ENCODE measurements at places on chromosomes 2 and 18. TPM values are rescaled to one million over a fixed set of nuclear protein-coding genes. Genes with fewer than 3 reads are reported as not detected.

DNA sequence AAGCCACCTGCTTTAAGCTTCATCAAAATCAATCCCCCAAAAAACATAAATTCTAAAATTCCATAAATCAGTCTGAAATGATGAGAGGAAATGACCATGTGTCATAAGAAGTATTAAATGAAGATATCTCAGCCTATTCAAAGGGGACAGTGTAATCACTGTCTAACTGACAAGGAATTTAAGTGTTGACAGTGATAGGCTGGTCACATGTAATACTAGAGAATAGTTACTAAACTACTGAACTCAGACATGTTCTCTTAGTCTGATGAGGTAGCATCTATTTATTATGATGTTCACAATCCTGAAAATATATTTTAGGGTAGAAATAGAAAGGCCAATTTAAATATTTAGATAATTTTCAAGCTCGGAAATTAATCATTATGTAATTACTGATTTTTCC lies 216.1 kb downstream of the L3MBTL4 start:
- DNase-seq = no peak

DNA sequence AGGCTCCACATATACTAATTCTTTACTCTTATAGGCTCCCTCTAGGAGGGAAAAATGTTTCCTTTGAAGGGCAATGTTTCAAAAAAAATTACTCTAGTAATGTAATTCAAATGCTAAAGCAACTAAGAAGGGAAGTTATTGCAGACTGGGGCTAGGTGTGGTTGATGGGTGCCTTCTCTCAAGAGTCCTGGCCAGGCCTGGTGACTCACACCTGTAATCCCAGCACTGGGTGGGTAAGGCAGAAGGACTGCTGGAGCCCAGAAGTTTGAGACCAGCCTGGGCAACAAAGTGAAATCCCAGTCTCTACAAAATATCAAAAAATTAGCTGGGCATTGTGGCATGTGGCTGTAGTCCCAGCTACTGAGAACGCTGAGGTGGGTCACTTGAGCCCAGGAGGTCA lies 31.2 kb upstream of the CDKL4 start:
- DNase-seq = no peak

DNA sequence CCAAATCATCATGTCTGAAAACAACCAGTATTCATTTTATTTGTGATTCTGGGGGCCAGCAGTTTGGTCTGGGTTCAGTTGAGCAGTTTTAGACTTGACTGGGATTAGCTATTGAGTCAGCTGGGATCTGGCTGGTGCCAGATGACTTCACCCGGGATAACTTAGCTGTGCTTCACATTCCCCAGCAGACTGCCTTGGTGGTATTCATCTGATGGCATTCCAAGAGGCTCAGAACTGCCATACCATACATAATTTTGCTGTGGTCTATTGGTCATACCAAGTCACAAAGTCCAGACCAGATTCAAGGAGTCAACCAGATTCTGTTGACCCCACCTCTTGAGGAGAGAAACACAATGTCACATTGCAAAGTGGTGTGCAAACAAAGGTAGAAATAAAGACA lies 7.8 kb upstream of the FSHR start:
- no peak for DNase-seq

DNA sequence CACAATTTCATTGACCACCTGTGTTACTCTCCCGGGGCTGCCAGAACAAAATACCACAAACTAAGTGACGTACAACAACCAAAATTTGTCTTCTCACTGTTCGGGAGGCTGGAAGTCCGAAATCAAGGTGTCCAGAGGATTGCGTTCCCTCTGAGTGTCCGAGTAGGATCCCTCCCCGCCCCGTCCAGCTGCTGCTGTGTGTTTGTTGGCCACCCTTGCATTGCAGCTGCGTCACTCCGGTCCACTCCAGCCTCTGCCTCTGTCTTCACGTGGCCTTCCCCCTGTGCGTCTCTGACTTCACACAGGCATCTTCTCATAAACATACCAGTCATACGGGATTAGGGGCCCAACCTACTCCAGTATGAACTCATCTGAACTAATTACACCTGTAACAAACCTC lies 251.8 kb upstream of the SMIM21 start:
- DNase-seq = no peak

The CABLES1 gene
- total RNA-seq = 73.1 TPM

The CEP76 gene
- 10.0 TPM for total RNA-seq

- DNase-seq = no peak
These were observed 28.4 kb upstream of the DYNC2LI1 start for GRCh38 chr2:43745457-43745856.

All from B cell (primary cell).